Activated CD8-positive, alpha-beta T cell treated with anti-CD3 and anti-CD28 coated beads, Interleukin-2, amount 10 ng/mL, durations not matched to agents 7 days and 5 days (primary cell): ENCODE measurements at places on chromosomes 3 and 15.
A peak's percentile ranks its signal among the peaks of the same experiment; 100 is the strongest.

DNA sequence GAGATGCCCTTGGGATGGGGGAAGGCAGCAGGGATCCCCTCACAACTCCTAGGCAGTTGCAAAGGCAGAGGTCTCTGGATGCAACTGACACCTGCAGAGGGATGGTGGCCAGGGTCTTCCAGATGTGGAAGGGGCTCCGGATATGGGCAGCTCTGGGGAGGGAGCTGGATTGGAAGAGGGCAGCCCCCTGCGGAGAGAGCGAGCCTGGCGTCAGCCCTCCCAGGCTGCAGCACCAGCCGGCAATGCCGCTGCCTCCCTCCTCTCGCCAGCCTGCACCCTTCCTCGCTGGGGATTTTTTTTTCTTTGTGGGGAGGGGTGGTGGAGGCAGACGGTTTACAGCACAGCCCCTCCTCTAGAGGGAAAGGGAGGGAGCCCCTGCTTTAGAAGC lies 1.6 kb downstream of the INSYN1 start:
- DNase-seq: no peak

DNA sequence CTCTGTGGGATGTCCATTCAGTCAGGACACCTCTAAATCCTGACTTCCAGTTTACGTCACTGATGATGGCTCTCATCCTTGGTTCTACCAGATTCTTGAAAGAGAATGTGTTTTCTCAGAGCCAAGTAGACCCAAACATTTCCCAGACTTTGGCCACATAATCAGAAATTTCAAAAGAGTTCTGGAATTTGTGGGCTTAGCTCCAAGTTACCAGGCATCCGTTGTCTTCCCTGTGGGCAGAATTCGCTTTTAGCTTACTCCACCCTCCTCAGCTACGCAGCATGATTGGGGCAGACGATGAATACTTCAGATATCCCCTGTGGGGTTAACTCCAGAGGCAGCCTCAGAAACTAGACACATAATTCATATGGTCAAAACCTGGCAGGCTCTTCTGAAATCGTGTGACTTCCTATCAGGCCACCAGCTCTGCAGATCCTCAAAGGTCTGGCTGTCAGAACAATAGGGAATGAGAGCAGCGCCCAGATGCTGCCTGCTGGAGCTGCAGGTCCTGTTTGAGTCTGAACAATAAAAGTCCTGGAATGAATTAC lies 30.6 kb downstream of the CRTC3 start:
- DNase-seq: no peak

GRCh38 chr15:69806287-69806915 lies 291.3 kb downstream of the TLE3 start:
- peak; percentile 23 for DNase-seq

- DNase-seq: no peak
Measured at GRCh38 chr3:47007001-47007400, 27.5 kb downstream of the NBEAL2 start.

DNA sequence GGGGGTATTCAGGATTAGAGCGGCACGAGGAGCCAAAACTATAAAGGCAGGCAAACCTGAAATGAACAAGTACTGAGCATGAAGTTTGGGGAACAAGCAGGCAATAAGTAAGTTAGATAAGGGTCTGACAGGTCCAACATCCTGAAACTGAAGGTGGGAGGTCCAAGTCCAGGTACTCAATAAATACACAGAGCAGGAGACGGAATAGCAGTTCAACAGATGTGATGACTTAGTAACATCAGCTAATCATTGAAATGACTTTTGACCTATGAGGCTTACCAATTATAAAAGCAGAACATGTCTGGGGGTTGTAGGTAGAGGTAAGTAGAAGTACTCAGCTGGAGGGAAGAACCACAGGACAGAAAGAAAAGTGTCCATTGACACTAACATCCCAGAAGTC lies 132.8 kb upstream of the PDZRN3 start:
- no peak for DNase-seq

GRCh38 chr15:35724626-35725025 lies 178.7 kb upstream of the DPH6 start:
- DNase-seq: no peak

- DNase-seq: no peak
Measured at GRCh38 chr3:46116996-46117395, 89.7 kb upstream of the XCR1 start.

DNA sequence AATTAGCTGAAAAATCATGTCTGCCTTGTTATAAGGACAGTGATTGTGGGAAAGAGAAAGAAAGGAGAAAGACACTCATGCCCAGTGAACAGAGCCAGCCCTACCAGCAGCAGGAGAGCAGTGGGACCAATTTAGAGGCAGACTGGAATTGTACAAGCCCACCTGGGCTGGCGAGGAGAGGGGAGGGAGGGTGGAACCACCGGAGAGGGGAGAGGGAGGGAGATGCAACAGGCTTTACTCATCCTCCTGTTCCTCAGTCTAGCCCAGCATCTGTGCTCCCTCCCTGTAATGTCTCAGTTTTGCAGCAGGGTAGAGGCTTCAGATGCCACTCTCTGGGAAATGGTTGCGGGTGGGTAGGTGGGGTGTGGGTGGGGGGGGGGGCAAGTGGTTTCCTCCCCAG lies 54.7 kb downstream of the RAB11A start:
- DNase-seq: no peak

DNA sequence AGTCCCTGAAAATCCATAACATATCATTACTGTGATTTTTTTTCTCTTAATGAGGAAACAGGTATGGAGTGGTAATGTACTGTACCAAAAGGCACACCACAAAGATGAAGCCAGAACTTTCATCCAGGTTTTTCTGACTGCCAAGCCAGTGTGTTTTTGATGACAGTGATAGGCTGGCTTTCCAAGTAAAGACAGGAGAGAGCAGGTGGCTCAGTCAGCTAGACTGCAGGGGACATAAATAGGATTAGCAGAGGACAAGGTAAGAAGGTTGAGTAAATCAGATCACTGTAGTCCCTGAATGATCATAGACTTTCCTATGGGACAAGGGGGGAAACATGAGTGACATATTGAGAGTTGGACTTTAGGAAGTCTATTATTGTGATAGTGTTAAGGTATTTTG lies 127.9 kb downstream of the GADL1 start:
- no peak for DNase-seq

DNA sequence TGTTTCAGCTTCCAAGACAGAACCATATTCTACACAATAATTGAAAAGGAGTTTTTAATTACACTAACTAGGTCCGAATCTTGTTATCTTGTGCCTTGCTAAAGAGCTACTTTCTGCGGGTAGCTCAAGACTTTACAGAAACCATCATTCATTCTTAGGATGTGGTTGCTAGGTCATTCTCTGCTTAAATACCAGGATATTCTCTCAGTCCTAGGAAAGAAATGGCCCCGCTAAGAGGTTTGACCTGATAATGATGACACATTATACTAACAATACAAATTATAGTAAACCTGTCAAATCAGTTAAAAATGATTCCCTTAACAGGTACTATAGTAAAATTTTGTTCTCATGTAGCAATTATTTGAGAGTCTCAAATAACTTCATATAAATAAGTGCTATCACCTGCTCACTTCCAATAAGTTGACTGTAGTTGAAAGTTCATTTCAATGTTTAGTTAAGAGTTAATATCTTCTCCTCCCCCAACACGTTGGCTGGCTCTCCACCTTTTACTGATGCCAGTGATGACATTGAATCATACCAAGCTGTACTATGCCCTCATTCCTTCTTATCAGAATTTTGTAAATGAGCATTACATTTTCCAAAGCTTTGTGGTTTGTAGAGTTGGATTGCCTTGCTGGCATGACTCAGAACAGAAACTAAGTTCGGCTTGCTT lies 3.6 kb upstream of the C3orf85 start:
- DNase-seq: no peak

- DNase-seq: no peak
Measured at GRCh38 chr3:101879623-101880284, 30.4 kb downstream of the NFKBIZ start.

GRCh38 chr3:8848696-8849131 lies 79.3 kb upstream of the OXTR start:
- DNase-seq: no peak

- no peak for DNase-seq
Measured at GRCh38 chr3:11769704-11770476, 76.8 kb downstream of the TAMM41 start.

GRCh38 chr15:98712845-98713584 lies 64.7 kb downstream of the IGF1R start:
- DNase-seq: no peak

DNA sequence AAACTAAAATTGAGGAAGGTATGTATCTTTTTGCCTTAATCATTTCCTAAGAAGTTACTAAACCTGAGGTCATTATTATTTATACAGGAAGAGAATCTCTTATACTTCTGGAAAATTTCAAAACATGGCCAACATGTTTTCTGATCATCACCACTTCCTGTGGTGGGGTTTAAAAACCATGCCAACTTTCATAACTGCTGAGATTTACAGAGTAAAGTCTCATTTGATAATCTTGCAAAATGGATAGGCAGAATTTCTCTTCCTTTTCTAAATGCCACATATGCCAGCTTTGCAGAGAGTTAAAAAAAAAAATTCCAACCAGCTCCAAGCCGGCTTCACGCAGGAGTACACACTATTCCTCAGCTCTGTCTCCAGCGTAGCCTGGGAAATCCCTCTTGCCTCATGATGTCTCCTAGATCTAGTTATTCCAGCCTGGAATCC lies 124.3 kb upstream of the SPRED1 start:
- no peak for DNase-seq

DNA sequence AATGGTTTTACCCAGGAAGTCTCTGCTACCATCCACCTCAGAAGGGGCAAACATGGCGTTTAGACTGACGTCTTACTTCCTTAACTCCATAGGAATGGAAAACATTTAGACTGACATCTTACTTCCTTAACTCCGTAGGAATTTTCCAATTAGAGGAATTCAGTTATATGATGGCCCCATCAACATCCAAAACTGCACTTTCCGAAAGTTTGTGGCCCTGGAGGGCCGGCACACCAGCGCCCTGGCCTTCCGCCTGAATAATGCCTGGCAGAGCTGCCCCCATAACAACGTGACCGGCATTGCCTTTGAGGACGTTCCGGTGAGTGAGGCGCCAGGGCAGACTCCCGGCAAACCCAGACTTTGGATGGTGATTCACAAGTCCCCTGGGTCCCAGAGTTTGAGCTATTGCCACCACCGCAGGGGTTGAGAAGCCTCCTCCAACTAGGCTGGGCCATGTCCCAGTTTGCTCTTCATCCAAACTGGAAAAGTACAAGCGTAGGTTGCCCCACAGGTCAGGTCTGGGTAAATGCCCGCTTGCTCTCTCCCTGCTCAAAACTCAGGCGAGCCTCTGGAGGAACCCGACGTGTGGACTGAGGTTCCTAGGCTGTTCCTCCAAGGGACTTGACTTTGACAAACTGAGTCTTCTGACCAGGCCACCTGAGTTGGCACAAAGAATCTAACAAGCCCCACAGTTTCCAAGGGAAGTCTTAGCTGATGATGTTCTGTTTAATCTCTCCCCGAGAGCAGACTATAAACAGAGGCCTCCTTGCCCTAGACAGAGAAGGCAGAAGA lies 57.7 kb downstream of the MESD start:
- no peak for DNase-seq

DNA sequence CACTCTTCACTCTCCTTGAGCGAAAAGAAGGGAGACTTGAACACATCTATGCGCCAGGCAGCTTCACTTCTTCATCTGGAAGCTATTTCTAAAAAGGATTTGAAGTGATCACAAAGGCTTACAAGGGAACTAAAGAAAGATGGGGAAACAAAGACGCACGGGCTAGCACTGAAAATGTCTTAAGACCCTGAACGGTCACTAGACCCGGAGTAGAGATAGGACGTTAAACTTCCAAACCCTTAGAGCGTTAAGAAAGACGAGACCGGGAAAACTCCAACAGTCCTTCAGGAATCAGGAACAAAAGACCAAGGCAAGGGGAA lies 47.5 kb upstream of the EPHB3 start:
- DNase-seq: no peak

- DNase-seq: no peak
Measured at GRCh38 chr3:52395503-52395865, 49.4 kb downstream of the SEMA3G start.

DNA sequence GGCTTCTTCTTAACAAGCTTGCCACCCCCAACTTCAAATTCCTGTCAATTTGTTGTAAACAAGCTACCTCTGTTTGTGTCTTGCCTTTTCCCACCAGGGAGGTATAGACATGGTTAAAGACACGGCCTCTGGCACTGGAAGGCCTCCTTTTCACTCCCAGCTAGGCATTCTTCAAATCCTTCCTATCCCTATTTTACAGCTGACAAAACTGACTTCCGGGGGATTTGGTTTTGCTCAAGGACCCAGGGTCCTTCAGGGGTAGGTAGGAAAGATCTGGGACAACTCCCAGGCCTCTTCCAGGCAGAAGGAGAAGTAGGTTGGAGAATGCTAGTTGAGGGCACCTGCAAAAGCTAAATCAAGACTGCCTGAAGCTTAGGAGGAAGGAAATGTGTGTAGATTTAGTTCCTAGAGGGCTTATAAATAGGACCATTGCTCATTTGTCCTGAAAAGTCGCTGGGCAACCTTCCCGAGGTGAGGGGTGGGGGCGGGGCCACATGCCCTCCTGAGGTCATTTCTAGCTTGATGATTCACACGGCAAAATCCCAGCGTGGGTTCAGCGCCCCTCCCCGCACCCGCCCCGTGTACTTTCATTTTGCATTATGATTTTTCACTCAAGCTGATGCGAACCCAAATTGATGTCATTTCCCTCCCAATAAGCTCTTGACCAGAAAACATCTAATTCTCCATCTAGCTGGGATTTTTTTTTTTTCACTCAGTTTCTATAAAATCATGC lies 365.5 kb downstream of the SHQ1 start:
- peak; percentile 78 for DNase-seq

- DNase-seq: peak; percentile 65
Measured at GRCh38 chr3:50675179-50676030, 678 bp downstream of the DOCK3 start.

- no peak for DNase-seq
Measured at GRCh38 chr3:116579840-116580239, 129.7 kb upstream of the TUSC7 start.

DNA sequence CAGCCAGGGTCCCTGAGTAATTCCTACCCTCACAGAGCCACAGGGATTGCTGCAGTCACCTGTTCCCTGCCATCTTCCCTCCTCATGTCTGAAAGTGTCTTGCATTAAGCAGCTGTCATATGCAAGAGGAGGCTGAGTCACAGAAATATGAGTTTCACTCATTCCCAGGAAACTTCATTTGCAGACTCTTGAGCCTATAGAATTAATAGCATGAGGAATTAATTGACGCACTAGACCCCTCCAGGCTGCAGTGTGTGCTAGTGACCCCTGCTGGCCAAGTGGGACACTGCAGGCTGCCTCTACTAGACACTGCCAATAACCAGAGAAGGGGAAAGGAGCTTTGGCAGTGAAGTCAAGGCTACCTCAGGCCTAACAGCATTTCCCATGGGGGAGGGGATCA lies 50.6 kb upstream of the SLC6A1 start:
- peak; percentile 43 for DNase-seq

DNA sequence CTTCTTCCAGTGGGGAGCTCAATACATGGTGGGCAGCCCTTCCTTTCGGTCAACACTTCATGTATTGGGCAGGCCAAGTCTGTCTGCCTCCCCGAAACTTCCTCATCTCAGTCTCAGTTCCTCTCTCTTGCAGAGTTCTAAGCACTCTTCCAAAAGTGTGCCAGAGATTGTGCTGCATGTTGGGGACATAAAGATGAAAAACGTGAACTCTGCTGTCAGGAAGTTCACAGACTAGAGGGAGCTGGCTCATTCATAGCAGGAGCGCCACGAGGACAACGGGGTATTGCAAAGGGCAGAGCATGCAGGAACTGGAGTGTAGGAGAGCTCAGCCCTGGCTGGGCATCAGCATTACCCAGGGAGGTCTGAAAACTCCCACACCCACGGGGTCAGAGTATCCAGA lies 15.3 kb upstream of the EPHB3 start:
- DNase-seq: no peak

GRCh38 chr3:139230391-139230790 lies 113.4 kb upstream of the MRPS22 start:
- no peak for DNase-seq

GRCh38 chr15:90375071-90375470 lies 13.0 kb upstream of the IQGAP1 start:
- no peak for DNase-seq
